ENCODE measurements at places on chromosomes 2 and 18.
A peak's percentile ranks its signal among the peaks of the same experiment; 100 is the strongest.

DNA sequence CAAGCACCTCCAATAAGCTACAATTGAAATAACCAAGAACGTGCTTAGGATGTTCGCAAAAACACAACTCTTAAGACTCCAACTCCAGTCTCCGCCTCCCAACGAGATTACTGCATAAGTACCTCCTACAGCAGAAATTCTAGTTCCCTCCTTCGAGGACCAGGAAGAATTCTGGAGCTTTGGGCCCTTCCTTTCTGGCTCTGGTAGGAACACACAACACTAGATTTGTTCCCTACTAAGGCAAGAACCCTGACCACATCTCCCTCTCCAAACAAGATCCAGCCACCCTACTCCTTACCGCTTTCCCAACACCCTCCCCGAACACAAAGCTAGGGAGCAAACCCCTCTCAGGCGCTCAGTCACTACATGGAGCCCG lies 721 bp downstream of the ADAM17 start:
- peak; percentile 7 for DNase-seq

- no peak for DNase-seq
Measured at GRCh38 chr2:224101820-224102630, 62.9 kb upstream of the SERPINE2 start.

GRCh38 chr2:236755278-236755840 lies 185.7 kb downstream of the ACKR3 start:
- DNase-seq, result no peak

GRCh38 chr2:178193823-178194599 lies at the start of gene OSBPL6:
OSBPL6 (plus strand) TSS chr2:178194512; CDS start chr2:178306185, 111,673 bp downstream.
- DNase-seq, result peak; percentile 14

DNA sequence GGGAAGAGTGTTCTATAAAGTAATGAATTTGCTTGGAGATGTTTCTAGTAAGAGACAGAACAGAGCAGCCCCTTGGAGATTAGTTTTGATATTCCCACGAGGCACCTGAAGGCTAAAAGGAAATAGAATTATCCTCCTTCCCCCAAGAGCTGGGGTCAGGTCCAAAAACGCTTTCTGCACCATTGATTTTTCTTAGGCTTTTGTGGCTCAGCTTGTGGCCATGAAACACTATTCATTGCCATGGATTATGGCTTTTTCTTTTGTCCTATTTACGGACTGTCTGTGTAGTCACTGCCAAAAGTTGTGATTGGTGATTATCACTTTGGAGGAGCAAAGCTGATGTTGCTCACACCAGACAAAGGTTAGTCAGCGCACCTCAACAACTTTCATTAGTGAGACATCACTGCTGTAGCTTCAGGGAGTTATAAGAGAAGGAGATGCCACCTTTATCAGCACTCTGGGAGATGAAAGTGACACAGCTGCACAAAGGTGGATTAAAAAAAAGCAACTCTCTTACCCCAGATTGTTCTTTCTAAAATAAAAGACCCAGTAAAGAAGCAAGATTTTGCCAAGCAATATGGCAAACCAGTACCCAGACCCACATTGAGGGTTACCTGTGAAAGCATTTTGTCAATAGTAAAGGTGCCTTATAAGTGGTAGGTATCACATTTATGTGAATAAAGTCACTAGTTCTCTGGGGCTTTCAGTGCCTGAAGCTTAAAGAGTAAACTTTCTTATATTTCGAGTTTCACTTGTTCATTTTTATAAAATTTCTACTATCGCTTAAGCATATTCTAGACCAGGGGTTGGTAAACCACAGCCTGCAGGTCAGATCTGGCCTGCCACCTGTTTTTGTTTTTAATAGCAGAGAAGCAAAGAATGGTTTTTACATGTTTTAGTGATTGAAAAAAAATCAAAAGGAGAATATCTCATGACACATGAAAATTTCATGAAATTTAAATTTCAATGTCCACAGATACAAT lies 10.6 kb downstream of the CXCR4 start:
- no peak for DNase-seq

DNA sequence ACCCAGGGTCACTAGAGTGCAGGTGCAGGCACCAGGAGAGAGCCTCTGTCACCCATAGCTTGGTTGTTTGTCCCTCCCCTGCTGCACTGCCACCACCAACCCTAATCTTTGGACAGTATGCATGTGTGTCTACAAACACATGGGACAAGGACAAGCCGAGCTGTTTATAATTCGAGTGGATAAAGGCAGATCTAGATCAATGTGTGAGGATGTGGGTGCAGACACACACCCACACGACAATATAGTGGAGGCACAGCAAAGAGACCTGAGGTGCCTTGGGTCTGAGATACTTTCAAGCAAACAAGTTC lies 199.2 kb downstream of the TNS1 start:
- no peak for DNase-seq

- no peak for DNase-seq
Measured at GRCh38 chr18:31219395-31219794, 56.7 kb upstream of the DSC1 start.

DNA sequence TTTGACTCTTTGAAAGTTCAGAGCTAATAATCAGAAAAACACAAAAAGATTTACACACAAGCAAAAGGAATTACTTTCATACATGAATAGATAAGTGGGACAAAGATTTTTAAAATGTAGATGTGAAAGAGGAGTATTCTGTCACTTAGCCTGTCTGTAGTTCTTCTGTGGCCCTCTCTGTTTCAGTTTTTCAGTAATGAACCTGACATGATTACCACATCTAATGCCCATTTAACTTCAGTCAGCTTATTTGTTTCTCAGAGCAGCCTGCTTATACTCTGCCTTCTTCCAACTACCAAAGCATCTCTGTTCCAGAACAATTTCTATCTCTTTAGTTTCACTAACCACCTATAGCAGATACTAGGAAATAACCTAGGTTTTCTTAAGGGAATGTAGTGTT lies 34.4 kb upstream of the ACADL start:
- DNase-seq, result no peak

GRCh38 chr2:25341011-25341727 lies 556 bp downstream of the DNMT3A start:
- DNase-seq, result no peak

DNA sequence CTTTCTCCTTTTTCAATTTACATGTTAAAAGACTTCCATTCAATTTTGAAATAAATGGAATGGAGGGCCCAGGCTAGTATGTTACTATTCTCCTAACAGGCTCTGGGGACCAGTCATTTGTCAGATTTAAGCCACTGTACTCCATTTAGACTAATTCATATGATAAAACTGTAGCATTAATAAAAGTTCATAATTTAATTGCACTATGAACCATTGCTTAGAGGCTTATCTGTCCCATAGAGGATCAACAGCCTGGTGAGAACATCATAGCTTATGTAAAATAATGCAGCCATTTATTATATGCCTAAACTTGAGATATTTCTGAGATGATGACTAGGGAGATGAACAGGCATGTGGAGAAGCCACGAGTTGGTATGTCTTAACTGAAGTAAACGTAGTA lies 156.0 kb downstream of the RIT2 start:
- no peak for DNase-seq

GRCh38 chr2:169001116-169001815 lies 29.9 kb downstream of the ABCB11 start:
- DNase-seq, result no peak

DNA sequence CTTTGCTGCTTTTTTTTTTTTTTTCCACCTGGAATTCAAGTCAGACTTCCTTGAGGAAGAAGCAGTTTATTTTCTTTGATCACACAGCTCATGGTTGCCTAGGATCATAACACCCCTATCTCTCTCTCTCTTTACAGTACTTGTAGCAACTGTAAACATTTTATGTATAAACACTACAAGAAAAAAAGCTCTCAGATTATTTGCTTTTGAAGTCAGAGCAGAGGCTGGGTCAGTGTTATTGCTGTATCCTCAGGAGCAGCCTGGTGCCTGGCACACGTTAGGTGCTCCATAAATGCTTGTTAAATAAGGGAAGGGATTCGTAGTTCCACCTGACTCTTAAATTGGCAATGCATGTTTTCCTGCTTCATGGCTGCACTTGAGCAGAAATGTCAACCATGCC lies 221.2 kb downstream of the TGIF1 start:
- no peak for DNase-seq

- DNase-seq, result no peak
Measured at GRCh38 chr2:145106293-145106692, 586.4 kb upstream of the ZEB2 start.

GRCh38 chr2:138476940-138477339 lies 24.6 kb upstream of the SPOPL start:
- DNase-seq, result no peak

- DNase-seq, result no peak
Measured at GRCh38 chr2:63698786-63699548, 110.2 kb downstream of the MDH1 start.

- DNase-seq, result no peak
Measured at GRCh38 chr2:121825003-121825950, 69.8 kb downstream of the TSN start.

DNA sequence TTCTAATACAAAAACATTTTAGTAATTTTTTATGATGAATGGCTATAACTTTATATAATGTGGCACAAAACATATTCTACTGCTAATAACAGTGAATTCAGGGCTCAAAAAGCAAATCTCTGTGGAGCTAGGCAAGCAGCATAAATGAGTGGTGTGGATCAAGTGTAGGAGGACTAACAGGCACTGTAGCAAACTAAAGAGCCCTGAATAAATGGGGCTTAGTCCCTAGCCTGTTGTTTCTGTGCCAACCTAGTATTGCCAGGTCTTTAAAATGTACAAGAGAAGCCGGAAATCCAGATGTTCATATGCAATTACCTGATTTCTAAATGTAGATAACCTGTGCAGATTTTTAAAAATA lies 18.5 kb downstream of the REL start:
- DNase-seq, result no peak

DNA sequence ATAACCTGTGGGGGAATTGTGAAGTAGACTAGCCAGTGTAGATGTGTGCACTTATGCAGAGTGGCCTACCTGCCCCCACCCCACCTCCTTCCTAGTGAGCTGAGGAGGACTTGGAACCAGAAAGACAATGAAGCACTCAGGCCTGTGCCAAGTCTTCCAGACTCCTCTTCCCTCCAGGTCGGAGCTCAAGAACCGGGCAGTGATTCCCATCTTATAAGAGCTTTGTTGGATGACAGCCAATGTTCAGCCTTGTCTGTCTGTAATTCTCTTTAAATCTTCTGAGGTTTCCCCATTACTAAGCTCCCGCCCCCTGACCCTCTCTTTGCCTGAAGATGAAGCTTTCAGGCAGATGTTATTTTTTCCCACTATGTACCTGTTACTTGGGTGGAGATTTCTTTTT lies 121.0 kb downstream of the SMAD2 start:
- DNase-seq, result no peak

GRCh38 chr2:11796190-11797171 lies 50.0 kb downstream of the LPIN1 start:
- no peak for DNase-seq

DNA sequence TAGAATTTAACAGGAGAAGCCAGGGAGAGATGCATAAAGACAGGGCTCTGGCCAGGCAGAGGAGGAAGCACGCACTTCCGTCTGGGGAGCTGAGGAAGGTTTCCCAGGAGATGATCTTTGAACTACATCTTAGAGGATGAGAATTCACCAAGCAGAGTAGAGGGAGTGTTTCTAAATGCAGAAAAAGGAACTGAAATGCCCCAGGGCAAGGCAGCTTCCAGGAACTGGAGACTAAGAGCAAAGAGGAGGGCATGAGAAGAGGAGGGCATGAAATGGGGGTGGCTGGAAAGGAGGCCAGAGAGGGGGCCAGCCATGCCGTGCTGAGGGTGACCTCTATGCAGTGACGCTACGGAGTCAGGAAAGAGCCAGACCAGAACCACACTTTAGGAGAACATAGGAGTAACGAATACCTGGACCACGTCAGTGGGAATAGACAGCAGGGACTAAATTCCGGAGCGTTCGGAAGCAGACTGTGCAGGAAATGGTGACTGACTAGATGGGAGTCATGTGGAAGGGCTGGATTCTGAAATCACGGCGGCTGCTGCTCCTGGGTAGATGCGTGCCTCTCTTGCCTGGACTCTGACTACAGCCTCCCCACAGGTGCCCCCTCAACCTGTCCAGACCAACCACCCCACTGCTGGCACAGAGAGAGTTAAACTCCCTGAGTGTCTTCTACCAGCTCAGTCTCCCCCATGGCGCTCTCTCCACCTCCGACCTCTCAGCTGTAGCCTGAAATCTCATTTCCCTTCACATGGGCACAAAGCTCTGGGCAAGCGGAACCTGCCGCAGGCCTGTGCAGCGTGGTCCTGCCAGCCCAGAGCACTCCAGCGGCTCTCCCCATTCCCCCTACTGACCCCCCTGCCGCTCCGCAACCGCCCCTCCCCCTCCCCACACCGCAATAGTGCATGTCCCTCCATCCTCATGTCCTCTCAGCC lies 87.0 kb upstream of the RTN4 start:
- no peak for DNase-seq

DNA sequence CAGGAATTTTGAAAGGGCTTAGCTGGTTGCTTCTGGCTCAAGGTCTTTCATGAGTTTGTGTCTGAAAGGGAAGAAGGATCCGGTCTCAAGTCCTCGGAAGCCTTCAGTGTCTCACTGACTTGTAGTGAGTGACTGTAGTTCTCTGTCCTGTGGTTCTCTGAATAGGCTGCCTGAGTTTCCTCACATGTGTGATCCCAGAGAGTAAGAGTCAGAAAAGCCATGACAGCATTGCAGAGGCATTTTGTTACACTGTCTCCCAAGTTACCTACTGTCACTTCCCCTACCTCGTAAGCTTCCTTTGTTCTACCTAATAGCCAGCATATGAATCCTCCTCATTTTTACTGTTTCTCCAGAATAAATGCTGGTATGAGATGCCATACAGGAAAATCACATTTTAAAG lies 709.1 kb upstream of the CHAC2 start:
- DNase-seq, result no peak

- DNase-seq, result no peak
Measured at GRCh38 chr2:225889452-225889851, 489.9 kb downstream of the NYAP2 start.

GRCh38 chr2:100365434-100365833 lies 43.1 kb upstream of the LONRF2 start:
- no peak for DNase-seq

DNA sequence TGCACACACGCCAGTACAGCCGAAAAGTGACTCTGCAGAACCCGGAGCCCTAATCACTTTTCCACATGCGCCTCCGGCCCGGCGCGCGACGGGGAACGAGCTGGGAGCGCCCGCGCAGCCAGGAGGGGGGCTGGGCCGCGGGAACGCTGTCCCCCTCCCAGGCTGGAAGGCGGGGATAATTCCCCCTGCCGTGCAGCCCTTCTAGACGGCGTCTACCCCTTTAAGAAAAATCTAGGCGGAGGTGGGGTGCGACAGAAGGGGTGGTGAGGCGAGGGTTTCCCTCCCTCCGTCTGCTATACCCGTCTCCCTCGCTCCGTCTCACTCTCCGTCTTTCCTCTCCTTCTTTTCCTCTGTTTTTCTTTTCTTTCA lies 2.4 kb downstream of the CYP26B1 start:
- DNase-seq, result no peak

Data from activated gamma-delta T cell treated with anti-CD3 and anti-CD28 coated beads, Interleukin-2, amount 50 U/mL, for 16 hours (primary cell).